CD4-positive, alpha-beta T cell treated with Interleukin-4 for 1 hour (primary cell): ENCODE measurements at places on chromosomes 6 and 20.

DNA sequence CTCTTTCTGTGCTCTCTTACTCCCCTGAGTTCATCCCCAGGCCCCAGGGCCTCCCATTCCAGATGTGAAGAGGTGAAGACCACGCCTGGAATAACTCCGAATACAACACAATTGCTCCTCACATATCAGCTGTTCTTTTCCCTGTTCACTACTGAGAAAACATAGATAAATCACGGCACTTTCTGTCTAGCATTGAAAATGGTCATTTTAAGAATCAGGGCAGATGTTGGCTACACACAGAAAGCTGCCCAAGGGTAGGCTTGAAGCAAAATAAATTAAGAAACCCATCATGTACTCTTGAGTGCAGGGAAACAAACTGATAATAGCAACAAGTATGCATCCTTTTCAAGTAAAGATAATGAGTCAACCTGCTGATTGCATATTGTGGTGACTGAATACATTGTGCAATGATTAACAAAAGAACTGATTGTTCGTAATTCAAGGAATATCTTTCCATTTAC is 382.5 kb downstream of the PRKN start:
- DNase-seq: no peak

- no peak for DNase-seq
Measured at GRCh38 chr6:46414398-46414797, 76.9 kb downstream of the RCAN2 start.

- peak; percentile 82 for DNase-seq
Measured at GRCh38 chr6:13427801-13428582, 59.4 kb downstream of the GFOD1 start.

DNA sequence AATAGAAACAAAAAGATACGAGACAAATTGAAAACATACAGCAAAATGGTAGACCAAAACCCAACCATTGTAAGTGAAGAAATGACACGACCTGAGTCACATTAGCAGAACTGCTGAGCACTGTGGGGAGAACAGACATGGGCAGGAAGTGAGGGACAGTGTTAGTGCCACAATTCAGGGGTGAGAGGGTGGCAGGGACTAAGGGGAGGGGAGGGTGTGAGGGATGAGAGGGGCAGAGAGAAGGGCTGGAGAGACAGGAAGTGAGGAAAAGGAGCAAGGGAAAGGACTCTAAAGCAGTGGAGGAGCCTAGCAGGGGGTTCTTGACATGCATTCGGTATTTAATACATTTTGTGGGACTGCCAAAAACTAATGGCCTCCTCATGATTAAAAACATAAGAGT is 45.0 kb upstream of the TRIM26 start:
- peak; percentile 26 for DNase-seq

GRCh38 chr6:42278131-42278853 is 60.6 kb upstream of the MRPS10 start:
- no peak for DNase-seq

DNA sequence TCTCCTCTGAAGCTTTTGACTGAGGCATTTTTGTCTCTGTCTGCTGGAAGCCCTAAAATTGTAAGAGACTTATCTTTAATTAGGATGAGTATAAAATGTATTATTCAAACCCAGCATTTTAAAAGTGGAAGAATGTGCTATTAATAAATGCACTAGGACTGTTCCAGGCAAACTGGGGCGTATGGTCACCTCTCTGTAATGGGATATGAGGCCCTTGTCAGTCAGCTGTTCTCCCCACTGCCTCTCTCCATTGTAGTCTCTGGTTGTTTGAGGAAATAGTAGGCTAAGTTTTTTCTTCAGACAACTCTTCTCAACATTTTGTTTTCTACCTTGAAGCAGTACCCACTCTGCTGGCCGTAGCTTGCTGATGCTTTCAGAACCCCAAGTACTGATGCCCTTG is 14.3 kb upstream of the DEF6 start:
- DNase-seq: no peak

DNA sequence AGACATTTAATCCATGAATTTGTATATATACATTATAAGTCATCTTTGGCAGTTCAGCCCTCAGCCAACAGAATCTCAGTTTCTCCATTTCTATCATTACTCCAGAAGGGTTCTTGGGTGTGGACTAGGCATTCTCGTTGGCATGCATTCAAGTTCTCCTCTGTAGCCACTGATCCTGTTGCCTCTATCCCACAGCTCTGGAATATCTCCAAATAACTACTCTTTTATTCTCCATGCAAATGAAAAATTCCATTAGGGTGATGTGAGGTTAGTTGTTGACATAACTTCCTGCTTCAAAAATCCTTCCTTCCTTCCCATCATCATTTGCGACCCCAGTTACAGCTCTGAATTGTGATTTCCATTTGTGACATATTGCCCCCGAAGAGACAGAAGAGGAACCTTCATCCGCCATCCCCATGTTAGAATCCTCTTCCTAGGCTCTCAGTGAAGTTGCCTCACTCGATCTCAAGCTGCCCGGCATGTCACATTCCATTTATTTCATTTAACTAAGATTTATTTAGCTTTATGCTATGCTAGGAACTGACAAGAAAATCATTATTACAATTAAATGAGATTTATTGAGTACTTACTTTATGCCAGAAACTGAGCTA is 93.7 kb upstream of the EDN1 start:
- DNase-seq: no peak

DNA sequence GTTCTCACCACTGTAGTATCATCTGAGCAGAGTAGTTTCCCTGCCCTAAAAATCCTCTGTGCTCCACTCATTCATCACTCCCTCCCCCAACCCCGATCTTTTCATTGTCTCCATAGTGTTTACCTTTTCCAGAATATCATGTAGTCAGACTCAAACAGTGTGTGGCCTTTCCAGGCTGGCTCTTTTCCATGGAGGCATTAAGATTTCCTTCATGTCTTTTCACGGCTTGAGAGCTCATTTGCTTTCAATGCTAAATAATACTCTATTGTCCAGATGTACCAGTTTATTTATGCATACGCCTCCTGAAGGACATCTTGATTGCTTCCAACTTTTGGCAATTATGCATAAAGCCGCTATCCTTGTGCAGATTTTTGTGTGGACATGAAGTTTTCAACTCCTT is 235.8 kb downstream of the PHACTR1 start:
- no peak for DNase-seq

DNA sequence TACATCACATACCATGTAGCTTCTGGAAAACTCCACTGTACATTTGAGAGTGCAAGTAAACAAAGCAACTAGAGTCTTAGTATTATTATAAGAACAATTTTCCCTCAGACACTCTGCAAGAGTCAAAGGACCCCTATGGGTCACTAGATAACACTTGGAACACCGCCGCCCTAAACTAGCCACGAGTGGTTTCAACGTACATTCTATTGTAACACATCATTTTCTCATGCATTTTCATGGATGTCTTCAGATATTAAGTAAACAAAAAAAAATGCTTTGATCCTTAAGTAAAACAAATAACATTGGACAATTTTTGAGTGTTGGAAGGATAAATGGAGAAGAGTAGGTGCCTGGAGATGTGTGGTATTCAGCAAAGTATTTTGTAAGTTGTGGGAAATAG is 3.2 kb upstream of the RNF146 start:
- DNase-seq: no peak

- no peak for DNase-seq
Measured at GRCh38 chr20:32229251-32229747, 21.6 kb downstream of the POFUT1 start.

- no peak for DNase-seq
Measured at GRCh38 chr20:35283441-35284266, 918 bp downstream of the EIF6 start.

DNA sequence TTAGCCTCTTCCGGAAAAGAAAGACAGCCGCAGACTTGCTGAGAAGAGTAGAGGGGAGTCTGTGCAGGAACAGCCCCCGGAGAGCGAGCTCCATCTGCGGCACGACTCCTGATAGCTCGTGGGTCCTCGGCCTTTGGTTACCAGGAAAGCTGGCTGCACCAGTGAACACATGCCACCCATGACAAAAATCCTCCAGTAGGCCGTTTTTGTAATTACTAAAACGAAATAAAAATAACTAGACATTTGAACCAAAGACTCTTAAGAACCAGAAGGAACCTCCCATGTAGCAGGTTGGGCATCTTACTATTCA is 42.2 kb downstream of the RAMACL start:
- DNase-seq: no peak

GRCh38 chr6:24549674-24550353 is 55.0 kb downstream of the ALDH5A1 start:
- no peak for DNase-seq

GRCh38 chr20:7585126-7585679 is 355.1 kb downstream of the HAO1 start:
- DNase-seq: no peak

GRCh38 chr6:119240257-119241110 is 109.1 kb downstream of the MAN1A1 start:
- no peak for DNase-seq

DNA sequence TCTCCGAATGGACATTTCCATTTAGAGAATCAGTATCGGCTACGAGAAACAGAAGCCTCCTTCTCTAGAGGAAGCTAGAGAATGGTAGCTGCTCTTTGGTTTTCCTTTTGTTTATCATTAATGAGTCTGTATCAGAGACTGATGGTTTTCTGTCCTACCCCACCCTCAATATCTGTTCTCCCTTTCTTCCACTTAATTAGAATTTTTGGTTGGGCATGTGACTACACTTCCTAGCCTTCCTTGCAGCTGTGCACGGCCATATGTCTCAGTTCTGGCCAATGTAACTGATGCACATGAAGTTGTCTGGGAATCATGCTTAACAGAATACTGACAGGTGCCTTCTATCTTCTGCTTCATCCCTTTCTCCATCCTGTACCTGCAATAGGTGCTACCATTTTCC is 19.0 kb downstream of the RNF24 start:
- DNase-seq: no peak

GRCh38 chr6:40719671-40720374 is 132.7 kb upstream of the LRFN2 start:
- no peak for DNase-seq

- no peak for DNase-seq
Measured at GRCh38 chr20:43549416-43550065, 9.3 kb upstream of the SGK2 start.

- DNase-seq: peak; percentile 53
Measured at GRCh38 chr20:63696306-63696627, 185 bp upstream of the TNFRSF6B start.

DNA sequence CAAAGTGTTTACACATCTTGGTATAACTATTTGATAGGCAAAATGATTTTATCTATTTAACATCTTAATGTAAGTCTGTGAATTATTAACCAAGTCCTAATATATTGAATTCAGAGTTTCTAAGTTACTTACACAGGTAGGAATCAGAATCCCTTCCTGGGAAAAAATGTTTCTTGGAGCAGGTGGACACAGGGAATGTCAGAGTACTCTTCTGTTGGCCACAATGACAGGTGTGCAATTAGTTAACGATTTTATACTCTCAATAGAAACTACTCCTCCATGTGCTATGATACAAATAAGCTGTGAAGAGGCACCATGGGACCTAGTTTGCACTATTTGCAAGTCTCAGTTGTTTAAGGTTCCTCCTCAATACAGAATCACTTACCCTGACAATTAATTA is 821 bp upstream of the TAAR5 start:
- no peak for DNase-seq

- peak; percentile 61 for DNase-seq
Measured at GRCh38 chr6:69866351-69866769, at the start of gene COL19A1. Gene COL19A1, plus strand, starts transcription at chr6:69866556. Its CDS starts 13,012 bp downstream, at chr6:69879568.

- DNase-seq: no peak
Measured at GRCh38 chr20:3390759-3391425, 16.6 kb downstream of the DNAAF9 start.

DNA sequence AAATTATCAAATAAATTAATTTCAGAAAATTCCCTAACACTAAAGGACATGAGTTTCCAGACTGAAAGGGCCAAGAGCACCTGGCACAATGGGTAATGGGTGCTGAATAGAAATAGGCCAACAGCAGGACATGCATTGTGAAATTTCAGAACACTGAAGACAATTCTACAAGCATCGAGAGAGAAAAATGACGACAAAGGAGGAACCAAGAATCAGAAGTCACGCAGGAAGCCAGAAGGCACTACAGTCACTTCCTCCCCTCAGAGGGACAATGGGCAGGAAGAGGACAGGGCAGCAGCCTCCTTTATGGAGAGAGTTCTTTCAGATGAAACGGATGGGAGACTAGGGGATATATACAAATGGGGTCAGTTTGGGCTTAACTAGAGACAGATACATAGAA is 29.6 kb downstream of the PCNA start:
- DNase-seq: peak; percentile 45

- no peak for DNase-seq
Measured at GRCh38 chr20:21526776-21527175, 12.9 kb upstream of the NKX2-2 start.

DNA sequence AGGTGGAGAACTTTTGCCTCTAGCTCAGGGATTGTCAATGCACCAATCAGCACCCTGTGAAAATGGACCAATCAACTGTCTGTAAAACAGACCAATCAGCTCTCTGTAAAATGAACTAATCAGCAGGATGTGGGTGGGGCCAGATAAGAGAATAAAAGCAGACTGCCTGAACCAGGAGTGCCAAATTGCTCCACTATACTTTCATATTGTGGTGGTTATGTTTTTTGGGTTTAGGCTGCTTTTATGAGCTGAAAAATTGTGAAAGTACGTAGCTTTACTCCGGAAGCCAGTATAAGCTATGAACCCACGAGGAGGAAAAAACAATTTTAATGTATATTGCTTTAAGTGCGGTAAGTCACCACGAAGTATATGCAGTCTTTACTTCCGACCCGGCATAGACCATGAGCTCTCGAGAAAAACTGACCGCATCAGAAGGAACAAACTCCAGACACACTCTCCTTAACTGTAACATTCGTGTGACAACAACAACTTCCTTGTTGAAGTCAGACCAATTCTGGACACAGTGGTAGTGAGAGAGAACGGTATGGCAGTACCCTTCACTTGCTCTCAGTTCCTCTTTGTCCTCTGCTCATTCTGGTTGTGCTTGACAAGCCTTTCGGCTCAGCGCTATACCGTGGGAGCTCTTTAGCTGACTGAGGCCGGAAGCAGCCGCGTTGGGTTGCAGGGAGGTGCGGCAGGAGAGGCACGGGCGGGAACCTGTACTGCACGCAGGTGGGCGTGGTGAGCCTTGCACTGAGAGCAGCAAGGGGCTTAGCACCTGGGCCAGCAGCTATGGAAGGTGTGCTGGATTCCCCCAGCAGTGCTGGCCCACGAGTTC is 81.9 kb upstream of the E2F3 start:
- DNase-seq: peak; percentile 88

GRCh38 chr20:51495921-51496545 is 46.5 kb downstream of the NFATC2 start:
- DNase-seq: no peak

DNA sequence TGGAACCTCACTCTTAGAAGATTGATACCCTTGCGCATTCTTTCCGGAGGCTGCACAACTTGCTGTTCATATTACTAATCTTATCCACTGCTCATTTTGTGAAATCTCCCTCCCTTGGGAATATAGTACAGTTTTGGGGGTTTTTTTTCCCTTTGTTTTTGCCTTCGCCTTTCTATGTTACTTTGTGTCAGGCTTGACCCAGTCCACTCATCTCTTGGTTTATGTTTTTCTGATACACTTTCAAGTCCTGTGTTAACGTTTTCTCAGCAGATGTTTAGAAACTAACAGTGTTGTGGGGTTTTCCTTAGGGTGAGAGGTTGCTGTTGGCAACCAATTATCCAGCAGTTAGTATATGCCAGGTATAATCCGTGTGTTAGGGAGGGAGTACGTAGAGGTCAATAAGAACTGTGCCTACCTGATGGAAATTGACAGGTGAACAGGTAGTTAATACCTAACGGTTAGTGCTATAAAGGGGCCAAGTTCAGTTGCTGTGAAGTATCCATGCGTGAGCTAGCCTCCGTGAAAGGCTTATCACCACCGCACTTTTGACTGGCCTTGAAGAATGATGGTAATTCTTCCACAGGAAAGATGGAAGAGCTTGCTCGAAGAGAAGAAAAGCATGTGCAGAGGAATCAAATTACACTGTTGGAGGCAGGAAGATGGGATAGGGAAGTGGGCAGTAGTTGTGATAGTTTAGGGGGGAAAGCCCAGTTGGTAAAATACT is 1.4 kb downstream of the NFYA start:
- DNase-seq: peak; percentile 20
